Activated gamma-delta T cell treated with anti-CD3 and anti-CD28 coated beads, Interleukin-2, amount 50 U/mL, for 16 hours (primary cell): ENCODE measurements at places on chromosomes 3 and 15.

DNA sequence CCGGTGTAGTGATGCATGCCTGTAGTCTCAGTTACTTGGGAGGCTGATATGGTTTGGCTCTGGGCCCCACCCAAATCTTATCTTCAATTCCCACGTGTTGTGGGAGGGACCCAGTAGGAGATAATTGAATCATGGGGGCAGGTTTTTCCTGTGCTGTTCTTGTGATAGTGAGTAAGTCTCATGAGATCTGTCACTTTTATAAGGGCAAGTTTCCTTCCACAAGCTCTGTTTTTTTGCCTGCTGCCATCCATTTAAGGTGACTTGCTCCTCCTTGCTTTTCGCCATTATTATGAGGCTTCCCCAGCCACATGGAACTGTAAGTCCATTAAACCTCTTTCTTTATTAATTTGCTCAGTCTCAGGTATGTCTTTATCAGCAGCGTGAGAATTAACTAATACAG lies 566.7 kb upstream of the NECTIN3 start:
- DNase-seq, result no peak

GRCh38 chr3:43616034-43616433 lies 5.8 kb downstream of the ANO10 start:
- no peak for DNase-seq

GRCh38 chr15:56832125-56832524 lies 86.3 kb upstream of the TCF12 start:
- DNase-seq, result no peak

DNA sequence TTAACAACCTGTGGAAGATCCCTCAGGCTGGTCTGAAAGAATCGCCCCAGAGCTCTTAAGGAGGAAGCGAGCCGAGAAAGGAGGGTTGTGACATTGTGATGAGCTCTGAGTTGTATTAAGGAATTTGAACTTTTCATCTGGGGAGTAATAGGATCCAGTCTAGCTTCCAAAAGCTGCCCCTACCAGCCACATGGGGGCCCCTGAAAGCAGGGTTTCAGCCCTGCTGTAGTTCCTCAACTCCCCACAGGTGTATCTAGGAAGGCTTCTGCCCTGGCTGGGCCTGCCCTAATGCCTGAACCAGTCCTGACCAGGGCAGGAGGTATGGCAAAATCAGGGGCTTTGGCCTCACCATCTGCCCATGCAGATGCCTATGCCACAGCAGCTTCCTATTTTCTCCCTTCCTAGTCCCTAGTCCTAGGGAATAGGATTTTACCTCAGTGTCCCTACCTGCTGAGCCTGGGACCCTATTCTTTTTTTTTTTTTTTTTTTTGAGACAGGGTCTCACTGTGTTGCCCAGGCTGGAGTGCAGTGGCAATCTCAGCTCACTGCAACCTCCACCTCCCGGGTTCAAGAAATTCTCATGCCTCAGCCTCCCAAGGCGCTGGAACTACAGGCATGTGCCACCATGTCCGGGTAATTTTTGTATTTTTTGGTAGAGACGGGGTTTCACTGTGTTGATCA lies 5.0 kb upstream of the AP3S2 start:
- DNase-seq, result no peak

DNA sequence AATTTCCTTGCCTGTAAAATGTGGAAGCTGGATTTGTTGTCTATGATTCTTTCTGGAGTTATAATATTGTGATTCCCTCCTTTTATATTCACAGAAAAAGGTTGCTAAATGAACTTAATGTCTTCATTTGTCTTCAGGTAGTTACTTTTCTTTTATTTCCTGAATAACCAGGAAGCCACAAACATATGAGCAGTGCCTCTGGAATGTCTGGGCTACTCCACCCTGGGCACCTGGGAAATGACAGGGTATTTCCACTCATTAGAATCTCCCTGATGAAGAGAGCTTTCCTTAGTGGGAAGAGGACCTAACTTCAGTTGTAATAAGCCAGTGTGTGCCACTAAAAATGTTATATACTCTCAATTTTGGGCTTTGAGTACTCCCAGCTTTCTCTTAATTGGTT lies 3.8 kb upstream of the SLMAP start:
- no peak for DNase-seq

DNA sequence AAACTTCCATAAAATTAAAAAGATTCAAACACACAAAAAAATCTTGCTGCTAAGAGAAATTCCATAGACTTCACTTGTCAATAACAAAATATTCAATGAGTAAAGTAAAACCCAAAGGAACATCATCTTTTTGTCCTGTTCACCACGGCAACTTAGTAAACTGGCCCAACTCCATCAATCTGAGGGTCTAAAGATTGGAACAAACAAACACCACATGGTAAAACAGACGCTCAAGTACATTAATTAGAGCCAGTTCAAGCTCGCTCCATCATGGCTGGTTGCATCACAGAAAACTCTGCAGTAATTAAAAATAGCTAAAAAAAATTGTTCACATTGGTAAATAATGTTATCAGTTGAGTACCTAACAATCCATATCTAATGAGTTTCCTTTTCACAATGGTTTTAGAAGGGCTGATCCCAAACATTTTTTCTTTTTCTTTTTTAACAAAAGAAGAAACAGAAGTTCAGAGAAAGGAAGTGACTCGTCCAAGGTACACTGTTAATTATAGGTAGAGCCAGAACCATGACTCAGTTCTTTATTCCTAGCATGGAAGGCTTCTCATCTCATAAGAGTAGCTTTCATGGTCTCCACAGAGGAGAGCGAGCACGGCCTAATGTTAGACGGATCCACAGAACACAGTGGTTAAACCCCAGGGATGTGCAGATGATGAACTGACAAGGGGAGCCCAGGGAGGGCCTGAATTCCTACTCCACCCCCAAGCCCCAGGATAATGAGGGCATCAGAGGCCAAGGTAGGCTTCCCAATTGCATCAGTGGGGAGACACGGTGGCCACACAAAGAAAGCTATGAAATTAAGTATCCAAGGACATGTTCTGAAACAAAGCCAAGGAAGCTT lies 79.2 kb upstream of the ARHGEF3 start:
- no peak for DNase-seq

GRCh38 chr15:96320703-96321638 lies 9.5 kb upstream of the NR2F2 start:
- DNase-seq, result no peak

DNA sequence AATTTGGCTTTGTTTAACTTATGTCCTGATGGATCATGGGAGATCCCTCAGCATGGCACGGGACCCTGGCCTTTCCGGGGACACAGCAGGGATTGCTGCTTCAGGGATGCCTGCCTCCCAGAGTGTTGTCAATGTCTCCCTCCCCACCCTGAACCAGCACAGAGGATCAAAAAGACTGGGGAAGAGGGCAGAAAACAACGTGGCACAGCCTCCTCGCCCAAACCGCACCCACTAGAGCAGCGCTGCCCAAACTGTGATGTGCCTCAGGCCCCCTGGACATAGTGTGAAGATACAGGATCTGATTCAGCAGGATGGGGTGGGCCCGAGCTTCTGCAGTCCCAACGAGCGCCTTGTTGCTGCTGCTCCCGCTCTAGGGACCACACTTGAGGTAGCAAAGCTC lies 34.5 kb downstream of the SLC6A20 start:
- no peak for DNase-seq

- no peak for DNase-seq
Observed at GRCh38 chr3:122523317-122523716, 8.6 kb upstream of the KPNA1 start.

DNA sequence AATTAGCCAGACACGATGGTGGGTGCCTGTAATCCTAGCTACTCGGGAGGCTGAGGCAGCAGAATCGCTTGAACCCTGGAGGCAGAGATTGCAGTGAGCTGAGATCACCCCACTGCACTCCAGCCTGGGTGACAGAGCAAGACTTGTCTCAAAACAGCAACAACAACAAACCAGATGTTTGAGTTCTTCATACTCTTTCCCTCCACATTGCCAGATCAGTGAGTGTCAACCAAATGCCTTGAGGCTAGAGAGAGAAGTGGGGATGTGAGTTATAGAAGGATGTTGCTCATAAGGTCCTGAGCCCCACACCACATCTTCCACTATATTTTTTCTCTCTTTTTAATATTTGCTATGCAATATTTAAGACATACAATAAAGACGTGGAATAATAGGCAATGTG lies 19.8 kb downstream of the MAPKBP1 start:
- no peak for DNase-seq

DNA sequence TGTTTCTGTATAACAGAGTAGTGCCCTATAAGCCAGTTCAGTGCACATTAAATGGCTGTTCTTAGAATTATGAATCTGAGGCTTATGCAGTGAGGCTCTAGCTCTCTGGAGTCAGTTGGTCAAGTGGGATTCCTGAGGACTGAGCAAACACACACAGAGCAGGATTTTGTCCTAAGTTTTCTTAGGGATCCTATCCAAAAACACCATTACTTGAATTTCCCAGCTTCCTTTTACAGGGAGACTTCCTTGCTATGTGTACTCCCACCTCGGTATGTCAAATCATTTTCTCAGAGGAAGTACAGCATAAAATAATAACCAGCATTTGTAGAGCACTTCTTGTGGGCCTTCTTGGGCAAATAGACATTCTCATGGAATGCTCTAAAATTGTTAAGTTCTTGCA lies 63.1 kb upstream of the GOLGA6B start:
- no peak for DNase-seq

DNA sequence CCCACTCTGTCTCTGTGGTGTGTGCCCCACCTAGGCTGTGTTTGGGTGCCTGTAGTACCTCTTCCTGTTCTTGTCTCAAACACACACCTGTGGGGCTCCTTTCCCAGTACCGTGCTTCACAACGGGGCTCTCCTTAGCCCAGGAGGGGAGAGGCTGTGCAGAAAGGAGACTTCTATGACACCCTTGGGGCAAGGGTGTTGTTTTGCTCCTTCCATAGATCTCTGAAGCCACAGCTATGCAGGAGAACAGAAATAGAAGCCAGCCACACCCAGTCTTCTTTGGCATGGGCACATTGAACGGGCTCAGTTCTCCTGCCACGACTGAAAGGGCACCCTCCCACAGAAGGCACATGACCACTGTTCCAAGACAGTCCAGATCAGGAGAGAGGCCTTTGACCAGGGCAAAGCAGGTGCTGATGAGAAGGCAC lies 74.3 kb downstream of the LIPC start:
- DNase-seq, result no peak

DNA sequence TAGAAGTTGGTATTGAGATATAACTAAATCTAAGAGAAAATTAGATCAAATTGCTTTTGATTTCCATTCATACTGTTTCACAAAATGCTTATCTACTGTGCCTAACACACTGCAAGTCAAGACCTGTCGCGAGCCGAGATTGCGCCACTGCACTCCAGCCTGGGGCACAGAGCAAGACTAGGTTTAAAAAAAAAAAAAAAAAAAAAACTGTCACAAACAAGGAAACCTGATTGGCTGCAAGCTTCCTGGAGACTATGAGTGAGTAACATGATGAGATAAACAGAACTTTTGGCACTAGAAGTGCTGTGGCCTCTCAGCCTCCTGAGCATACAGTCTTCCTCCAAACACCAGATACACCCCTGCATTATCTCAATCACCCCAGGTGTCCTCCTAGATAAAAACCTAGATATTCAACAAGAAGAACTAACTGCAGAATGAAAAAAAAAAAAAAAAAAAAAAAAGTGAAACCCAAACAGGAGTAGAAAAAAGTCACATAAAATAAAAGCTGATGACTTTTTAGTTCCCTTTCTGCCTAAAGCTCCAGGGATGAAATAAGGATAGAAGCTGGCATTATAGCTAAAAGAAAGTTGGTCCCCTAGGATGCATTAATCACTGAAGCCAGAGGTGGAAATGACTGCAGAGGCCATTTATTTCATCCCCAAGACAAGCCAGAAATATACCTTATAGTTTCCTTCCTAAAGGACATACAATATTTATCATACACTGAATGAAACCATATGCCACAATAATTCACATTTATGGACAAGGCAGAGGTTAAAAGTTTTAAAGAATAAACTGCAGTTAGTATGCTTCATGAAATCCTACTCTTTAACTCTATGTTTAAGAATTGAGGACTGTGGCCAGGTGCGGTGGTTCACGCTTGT lies 82.4 kb downstream of the P3H2 start:
- no peak for DNase-seq

GRCh38 chr3:46006238-46007032 lies 10.8 kb upstream of the FYCO1 start:
- no peak for DNase-seq

- no peak for DNase-seq
Observed at GRCh38 chr3:81622395-81622794, 139.1 kb downstream of the GBE1 start.

GRCh38 chr3:76582632-76583378 lies 457.1 kb upstream of the ROBO2 start:
- DNase-seq, result no peak

DNA sequence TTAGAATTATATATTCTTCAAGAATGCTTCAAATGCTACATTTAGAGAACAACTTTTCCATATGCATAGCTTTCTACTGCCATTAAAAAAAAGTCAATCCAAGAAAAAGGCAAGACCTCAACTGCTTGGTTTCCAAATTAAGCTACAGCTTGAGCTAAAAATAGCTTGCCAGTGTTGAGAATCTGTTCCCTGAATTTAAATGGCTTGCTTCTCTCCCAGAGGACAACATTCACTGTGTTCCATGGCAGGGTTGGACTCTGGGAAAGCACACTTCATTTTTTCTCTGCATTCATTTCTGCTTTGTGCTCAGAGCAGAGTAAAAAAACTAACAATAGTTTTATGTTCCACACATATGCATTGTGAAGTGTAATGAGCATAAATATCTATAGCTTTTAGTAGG lies 50.3 kb upstream of the ACTL6A start:
- no peak for DNase-seq

DNA sequence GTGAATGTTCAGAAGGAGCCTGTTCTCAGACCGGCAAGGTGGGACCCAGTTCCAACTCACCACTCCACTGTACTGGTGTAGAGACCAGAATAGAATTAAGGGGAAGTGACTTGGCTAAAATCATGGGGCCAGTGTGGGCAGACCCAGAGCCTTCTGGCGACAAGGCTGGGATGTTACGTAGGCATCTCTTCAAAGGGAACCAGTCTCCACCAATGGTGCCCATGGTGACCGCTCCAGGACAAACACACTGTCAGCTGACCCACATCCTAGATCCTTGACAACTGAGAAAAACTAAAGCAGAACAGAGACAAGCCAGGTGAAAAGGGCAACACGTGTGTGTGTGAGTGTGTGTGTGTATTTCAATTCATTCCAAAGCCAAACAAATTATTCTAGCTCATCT lies 321.7 kb upstream of the FRG2C start:
- no peak for DNase-seq

DNA sequence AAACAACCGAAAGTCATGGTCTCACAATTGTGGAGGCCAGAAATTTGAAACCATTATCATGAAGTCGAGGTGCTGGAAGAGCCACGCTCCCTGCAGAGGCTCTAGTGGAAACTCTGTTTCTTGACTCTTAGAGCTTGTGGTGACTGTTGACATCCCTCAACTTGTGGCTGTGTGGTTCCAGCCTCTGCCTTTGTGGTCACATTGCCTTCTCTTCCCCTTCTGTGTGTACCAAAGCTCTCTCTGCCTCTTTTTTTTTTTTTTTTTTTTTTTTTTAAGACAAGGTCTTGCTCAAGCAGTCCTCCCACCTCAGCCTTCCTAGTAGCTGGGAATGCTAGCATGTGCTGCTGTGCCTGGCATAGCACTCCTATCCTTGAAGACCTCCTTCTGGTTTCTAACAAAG lies 48.7 kb upstream of the CRTC3 start:
- no peak for DNase-seq

- DNase-seq, result no peak
Observed at GRCh38 chr3:174973465-174973864, 114.3 kb downstream of the NAALADL2 start.

- no peak for DNase-seq
Observed at GRCh38 chr3:22734207-22734606, 468.9 kb upstream of the UBE2E2 start.
